Amniotic epithelial cell (primary cell): ENCODE measurements at places on chromosomes 12 and 14.
A peak's percentile ranks its signal among the peaks of the same experiment; 100 is the strongest.

- DNase-seq: no peak
These were observed 44.0 kb upstream of the MEG3 start for GRCh38 chr14:100781952-100782351.

- peak; percentile 20 for DNase-seq
These were observed 91.7 kb downstream of the STXBP6 start for GRCh38 chr14:24958271-24958670.

- DNase-seq: peak; percentile 24
These were observed 74.3 kb downstream of the TRHDE start for GRCh38 chr12:72346363-72346944.

DNA sequence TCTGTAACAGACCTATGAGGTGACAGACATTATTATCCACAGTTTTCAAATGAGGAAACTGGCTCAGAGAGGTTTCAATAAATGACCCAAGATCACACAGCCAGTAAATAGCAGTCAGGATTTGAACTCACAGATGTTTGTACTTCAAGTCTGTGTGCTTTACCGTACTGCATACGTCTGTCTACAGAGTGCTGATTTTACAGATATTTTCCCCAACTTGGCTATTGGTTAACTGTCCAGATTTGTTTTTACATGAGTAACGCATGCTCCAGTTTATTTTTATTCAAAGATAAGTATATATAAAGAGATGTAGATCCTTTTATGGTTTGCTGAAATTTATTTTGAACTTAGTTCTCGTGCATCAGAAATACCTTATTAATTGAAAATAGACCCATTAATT is 65.7 kb upstream of the SLC38A2 start:
- no peak for DNase-seq

DNA sequence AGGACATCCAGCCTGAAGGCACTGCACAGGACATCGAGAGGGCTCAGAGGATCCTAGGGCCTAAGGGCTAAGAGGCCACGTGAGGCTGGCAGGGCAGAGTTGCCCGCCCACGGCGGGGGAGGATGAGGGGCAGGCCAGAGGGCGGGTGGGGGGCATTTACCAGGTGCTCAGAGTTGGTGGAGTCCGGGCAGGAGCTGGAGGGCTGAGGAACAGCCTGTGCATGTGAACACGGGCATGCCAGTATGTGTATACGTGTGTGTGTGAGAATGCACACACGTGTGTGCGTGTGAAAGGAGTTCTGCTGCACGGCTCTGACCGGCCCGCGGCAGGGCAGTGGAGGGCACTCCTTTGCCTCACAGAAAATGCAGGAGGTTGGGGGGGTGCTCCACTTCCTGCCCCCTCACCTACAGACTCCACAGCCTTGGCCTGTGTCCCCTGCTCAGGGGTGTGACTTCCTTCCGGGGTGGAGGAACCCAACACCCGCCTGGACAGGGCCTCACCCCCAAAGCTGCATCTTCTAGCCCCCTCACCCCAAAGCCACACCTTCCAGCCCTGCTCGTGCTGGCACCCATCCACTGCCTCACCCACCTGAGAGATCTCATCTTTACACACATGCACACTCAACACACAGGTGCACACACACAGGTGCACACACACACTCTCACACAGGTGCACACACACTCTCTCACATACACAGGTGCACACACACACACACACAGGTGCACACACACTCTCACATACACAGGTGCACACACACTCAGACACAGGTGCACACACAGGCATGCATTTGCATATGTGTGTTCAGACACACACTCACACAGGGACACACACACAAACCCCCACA is 11.8 kb upstream of the GPR132 start:
- DNase-seq: no peak

- no peak for DNase-seq
These were observed 323.5 kb downstream of the ALG10 start for GRCh38 chr12:34345801-34346200.

DNA sequence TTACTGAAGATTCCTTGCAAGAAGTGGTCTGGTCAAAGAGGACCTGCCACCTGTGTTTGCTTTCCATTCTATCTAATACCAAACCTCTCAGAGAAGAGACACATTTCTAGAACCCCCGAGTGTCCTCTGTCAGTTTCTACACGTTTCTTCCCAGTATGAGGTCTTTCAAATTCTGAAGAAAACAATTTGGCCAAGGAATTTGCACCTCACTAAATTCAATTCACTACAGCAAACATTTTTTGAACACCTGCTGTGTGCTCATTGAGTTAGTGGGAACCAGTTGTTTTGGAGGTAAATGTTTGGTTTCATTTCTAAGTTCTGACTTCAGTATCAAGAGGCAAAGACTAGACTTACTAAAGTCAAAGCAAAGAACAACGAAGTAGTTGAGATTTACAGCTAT is 19.4 kb downstream of the GPR19 start:
- DNase-seq: no peak

GRCh38 chr14:75427126-75427481 is 718 bp upstream of the JDP2 start:
- no peak for DNase-seq

- DNase-seq: peak; percentile 74
These were observed 7.8 kb upstream of the PIP4K2C start for GRCh38 chr12:57583008-57583831.

- DNase-seq: no peak
These were observed 230.2 kb downstream of the SLC41A2 start for GRCh38 chr12:104727726-104728465.

GRCh38 chr12:123886258-123886657 is 86.4 kb downstream of the CCDC92 start:
- DNase-seq: no peak

DNA sequence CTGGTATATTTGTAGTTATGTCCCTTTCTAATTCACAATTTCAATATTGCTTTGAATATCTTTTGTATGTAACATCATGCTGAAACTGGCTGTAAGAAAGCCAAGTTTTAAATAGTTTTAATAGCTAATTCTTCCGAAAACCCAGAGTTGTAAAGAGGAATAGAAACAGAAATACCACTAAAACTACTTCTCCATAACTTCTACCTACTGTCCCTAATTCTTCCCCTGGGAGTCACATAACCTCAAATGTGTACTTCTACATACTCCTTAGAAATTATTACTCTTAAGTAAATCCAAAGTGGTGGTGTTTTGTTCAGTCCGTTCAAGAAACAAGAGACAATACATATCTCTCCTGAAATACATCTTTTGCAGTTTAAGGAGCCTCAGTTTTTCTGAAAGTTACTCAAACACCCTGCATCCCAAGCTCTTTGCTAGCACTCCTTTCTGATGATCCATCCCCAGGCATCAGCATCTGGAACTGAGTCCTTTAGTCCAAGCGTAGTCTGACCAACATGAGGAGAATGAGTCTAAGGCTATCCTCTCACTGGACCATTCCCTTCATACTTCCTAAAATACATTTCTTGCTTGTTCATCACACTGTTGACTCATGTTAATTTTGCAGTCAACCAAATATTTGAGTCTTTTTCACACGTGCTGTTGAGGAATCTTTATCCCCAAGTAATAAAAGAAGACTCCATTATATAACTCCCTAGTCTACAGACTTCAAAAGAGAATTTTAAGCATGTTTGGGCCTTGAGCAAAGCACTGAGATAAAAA is 214.3 kb upstream of the NUDT4 start:
- peak; percentile 53 for DNase-seq

DNA sequence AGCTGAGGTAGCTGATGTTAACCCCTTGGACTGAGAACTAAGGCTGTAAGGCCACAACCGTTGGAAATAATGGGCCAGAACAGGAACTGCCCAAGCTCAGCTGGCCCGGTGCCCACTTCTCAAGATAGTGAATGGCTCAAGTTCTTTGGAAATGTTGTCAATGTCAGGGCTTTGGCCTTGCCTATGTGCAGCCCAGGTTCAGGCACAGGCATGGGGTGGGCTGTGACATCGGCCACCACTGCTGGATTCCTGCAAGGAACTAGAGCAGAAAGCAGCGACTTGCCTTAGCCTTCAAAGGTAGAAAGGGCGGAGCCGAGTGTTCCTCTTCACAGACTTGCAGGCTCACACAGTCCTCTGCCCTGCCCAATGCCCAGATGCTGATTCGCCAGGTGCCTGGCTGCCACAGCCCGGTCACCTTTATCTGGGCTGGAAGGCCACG is 291.2 kb downstream of the ZFP36L1 start:
- DNase-seq: no peak

DNA sequence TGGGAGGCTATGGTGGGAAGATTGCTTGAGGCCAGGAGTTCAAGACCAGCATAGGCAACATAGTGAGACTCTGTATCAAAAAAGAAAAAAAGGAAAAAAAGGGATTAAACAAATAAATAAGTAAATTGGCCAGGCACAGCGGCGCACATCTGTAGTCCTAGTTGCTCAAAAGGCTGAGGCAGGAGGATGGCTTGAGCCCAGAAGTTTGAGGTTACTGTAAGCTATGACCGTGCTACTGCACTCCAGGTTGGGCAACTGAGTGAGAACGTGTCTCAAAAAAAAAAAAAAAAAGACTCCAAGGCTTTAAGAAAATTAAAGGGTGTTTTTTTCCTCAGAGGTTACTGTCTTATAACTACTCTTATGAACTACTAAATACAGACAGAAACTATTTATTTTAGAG is 11.7 kb downstream of the BEST3 start:
- DNase-seq: peak; percentile 69

DNA sequence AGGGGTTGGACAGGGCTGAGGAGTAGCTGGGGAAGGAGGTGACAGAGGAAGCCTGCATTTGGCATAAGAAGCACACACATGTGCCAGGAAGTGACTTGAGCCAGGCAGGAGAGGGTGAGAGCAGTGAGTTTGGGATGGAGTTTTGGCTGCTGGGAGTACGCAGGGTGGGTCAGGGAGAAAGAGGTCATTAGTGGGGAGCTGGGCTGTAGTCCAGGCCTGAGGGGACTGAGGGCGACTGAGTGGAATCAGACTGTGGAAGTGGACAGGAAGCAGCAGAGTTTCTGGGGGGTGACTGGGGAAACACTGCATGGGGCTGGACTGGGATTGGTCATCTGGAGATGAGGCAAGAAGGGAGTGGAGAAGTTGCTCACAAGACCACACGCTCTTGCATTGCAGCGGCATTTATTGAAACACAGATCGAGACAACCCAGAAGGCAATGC is 7.6 kb downstream of the KRT85 start:
- DNase-seq: peak; percentile 23

DNA sequence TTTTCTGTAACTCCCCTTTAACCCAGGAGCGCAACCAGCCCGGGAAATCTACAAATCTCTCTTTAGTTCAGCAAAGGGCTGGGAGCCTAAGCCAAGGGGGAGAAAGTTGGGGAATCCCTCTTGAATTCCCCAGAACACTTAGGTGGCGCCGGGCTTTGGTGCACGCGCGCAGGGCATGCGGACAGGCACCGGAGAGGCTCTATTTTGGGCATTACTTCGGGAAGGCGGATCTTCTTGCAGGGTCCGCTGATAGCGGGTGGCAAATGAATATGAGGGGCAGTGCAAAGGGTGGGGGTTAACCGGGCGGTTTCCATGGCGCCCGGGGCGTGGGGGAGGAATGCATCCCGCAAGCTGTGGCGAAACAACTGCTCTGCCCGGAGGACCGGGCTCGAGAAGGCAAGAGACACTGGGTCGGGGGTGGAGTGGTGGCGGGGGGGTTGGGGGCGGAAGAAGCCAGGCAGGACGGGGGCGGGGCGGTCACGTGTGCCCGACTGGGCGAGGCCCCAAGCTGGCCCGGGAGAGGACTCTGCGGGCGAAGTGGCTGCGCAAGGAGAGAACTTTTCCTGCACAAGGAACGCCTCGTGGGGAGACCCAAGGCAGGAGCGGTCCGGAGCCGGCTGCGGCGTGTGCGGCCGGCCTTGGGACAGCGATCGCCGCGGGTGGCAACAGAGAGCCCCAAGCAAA is at the start of gene FLVCR2:
TSS of gene FLVCR2 (plus strand) at position 519 of the 684 bp plus-strand sequence. CDS start 353 bp downstream, outside the sequence.
- peak; percentile 81 for DNase-seq

DNA sequence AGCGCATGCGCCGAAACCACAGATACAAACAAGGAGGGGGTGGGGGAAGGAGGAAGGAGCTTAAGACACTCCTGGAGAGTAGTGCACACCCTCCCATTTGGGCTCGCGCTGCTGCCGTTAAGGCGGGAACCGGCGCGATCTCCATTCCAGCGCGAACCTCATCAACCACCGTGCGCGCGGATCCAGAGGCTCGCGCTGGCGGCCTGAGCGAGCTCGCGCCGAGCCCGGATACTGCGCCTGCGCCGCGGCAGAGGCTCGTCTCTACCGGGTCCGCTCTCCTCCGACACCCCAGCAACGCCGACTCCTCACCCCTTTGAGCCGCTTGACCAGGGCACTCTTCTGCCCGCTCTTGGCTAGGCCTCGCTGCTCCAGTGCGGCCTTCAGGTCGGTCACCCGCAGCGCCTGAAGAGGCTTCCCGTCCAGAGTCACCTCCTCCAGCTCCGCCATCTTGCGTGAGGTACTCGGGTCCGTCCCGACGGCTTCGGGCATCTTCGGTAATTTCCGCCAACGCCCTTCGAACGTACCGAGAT is at the start of gene ACIN1:
TSS of gene ACIN1 (minus strand) at position 471 of the 530 bp plus-strand sequence. CDS start at position 447, 24 bp downstream.
- peak; percentile 80 for DNase-seq

DNA sequence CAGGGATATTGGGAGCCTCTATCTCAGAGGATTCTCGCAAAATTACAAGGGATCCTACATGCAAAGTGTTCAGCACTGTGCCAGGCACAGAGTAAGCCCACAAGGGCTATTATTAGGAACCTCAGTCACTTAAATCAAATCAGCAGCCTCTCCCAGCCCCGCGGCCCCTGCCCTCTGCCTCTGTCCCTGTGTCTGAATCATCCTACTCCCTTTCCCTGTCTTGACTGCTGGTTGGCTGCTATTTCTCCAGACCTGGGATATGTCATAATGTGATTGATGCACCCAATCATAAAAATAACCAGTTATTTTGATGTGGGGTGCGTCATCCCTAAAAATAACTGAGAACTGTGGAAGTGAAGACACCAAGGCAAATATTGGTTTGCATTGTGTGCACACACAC is 176.3 kb downstream of the KSR2 start:
- DNase-seq: no peak

DNA sequence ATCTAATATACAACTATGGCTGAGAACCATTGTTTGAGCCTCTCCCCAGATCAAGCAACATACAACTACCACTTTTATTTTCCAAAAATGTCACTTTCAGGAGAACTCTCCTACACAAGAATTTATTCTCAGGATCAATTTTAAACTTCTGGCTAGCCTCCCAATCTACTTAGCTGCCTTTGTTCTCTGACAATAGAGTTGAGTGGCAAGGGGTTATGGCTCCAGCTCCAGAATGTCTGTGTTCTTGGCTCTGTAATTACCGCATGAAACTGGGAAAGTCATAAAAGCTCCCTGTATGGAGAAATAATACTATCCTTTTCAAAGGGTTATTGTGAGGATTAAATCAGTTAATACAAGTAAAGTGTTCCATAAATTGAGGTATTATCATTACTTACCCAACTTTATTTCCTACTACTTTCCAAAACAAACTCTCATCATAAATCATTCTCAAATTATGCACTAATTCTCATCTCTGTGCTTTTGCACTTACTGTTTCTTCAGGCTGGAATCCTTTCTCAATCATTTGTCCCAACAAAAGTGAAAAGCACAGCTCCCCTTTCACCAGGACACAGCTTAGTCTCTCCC is 121.9 kb downstream of the GARIN6 start:
- DNase-seq: no peak

DNA sequence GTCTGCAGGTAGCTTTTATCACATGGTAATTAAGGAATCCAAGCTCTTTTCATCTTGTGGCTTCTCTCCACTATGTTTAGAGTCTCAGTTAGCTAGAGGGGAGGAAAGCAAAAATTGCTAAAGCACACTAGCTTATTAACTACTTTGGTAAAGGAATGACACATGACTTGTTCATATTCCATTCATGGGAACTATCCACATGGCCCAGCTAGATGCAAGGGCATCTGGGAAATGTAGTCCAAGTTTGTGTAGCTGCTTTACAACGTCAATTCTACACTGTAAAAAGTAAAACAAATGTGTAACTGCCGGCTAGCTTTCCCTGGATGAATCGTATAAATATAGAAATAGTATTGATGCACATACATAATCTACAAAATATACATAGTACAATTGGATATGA is 244.5 kb upstream of the LRFN5 start:
- DNase-seq: peak; percentile 8

- no peak for DNase-seq
These were observed 126.9 kb downstream of the SLC38A6 start for GRCh38 chr14:61107869-61108493.
